Aortic smooth muscle cell (primary cell): ENCODE measurements at places on chromosomes 2 and 18. TPM values are rescaled to one million over a fixed set of nuclear protein-coding genes. Genes with fewer than 3 reads are reported as not detected.

Gene POMC
- 1.2 and 1.3 TPM in 2 replicates for total RNA-seq

Gene AAK1
- total RNA-seq, result 24.6 and 44.6 TPM in 2 replicates

Gene TSHZ1
- total RNA-seq, result 4.2 and 4.6 TPM in 2 replicates

Gene CYBRD1
- 250 and 347 TPM in 2 replicates for total RNA-seq
